ENCODE measurements at places on chromosomes 12 and 14.
A peak's percentile ranks its signal among the peaks of the same experiment; 100 is the strongest.

GRCh38 chr14:70558356-70558755, 23.6 kb upstream of the ADAM20 start:
- no peak for DNase-seq

DNA sequence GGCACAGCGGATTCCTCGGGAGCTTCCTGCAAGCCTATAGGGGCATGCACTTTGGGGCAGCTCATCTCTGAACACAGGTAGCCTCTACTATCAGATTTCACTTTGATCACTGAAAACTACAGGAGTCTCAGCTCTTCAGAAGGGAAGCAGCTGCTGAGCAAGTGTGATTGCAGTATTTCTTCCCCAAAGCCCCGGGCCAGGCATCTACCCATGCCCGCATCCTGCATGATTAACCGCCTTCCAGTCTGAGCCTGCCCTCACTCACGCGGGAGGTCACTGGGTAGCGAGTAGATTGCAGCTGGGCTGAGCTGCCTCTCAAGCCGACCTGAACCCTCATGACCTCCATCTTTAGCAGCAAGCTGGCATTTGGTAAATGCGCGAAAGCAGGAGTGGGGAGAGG, 334.7 kb downstream of the DPF3 start:
- no peak for DNase-seq

DNA sequence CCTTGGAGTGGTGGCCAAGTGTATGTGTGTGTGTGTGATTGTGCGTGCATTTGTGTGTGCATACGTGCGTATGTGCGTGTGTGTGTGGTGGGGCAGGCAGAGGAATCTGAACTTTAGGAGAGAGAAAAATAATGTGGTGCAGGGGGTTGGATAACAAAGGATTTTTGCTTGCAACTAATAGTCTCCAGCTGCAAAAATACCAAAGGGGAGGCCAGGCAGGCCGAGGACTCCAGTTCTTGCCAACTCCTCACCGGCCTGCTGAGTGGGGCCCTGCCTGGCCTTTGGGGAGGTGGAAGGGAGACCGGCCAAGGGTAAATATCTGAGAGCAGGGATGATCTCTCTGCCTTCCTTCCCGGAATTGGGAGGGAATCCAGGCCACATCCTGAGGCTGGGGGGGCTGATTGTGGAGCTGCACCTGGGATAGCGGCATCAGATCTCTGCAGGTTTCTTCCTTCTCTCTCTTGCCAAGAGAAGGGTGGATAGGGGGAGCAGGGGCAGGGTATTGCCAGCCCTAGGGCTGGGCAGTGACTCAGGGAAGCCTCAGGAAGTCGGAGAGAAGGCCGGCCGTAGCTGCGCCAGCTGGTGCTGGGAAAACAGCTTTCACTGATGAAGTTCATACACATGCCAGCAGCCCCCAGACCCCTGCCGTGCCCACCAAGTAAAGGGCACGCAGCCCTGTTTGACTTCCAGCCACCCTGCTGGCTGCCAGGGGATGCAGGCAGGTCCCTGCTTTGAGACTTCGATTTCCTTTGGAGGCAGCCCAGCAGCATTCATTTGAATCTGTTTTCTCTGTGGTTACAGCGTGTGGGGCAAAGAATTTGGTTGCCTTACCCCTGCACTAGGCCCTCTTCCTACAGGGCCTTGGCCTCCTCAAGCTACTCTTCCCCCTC, 4.6 kb upstream of the LRP1-AS start:
- DNase-seq = no peak

DNA sequence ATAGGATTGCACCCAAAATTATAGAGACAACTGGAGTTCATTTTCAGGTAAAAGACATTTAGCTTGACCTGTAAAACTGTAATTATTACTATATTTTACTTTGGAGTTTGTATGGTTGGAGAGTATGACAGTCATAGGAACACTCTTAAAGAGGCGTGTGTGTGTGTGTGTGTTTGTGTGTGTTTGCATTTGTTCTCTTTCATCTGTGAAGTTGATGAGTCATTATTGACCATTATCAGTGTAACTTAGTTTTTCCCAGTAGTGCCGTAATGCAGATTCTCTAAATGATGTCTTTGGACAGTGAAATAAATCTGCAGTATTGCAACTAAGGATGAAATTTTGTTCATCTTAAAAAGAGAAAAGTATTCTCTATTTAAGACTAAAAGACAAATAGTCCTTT, 13.0 kb downstream of the WASHC4 start:
- DNase-seq = no peak

DNA sequence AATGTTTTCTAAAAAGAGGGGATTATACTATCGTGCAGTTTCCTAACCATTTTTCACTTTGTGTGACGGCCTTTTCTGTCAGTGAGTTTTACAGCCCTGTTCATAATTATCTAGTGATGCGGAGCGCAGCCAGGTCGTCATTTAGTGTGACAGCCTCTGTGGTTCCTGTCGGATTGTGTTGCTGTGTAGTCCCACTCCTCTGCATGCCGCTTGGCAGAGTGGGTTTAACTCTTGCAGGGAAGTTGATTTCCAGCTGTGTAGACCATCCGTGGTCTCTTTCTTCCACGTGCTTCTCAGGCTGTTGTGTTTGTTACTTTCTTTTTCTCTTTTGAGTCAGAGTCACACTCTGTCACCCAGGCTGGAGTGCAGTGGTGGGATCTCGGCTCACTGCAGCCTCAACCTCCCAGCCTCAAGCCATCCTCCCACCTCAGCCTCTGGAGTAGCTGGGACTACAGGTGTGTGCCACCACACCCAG, 8.6 kb downstream of the RAN start:
- peak; percentile 7 for DNase-seq

DNA sequence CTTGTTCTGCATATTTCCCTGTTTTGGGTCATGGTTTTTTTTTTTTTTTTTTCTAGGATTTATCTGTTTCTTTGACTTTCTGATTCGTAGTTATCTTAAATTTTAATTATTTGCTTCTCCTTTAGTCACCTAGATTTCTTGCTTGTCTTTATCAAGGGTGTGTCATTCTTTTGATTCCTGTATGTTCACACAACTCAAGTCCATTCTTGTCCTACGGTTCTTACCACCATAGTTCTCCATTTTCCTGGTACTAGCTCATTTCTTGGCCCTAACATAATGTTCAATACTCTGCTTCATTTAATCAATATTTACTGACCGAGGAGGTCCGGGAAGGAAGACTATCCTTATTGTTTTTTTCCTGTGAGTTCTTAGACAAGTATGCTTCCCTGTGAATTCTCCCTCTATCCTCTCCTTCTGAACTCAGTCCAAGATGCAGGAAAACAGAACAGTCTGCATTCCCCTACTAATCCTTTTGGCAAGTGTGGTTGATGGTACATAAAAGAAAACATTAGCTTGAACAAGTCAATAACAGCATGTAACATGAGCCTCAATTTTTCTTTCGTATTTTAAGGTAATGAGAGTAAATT, 1346.4 kb upstream of the SEL1L start:
- no peak for DNase-seq

- DNase-seq = peak; percentile 60
Observed at GRCh38 chr14:74562515-74563232, 49.4 kb downstream of the LTBP2 start.

DNA sequence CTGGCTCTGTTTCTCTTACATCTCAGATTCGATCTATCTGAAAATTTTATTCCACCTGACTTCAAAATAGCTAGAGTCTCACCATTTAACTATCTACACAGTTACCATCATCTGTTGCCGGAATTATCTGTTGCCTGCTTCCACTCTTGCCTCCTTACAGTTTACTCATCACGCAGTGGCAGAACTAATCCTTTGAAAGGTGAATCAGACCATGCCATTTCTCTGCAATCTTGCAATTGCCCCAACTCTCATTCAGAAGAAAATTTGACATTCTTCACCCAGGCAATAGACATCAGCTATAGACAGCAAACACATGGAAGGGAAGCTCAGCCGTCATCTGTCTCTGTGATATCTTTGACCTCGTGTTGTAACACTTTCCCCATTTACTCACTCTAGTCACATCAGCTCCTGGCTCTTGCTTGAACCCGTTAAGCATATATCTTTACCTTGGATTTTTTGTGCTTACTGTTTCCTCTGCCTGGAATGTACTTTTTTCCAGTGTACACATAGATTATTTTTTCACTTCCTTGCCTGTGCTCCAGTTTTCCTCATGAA, 85.5 kb downstream of the PDE3A start:
- DNase-seq = no peak

DNA sequence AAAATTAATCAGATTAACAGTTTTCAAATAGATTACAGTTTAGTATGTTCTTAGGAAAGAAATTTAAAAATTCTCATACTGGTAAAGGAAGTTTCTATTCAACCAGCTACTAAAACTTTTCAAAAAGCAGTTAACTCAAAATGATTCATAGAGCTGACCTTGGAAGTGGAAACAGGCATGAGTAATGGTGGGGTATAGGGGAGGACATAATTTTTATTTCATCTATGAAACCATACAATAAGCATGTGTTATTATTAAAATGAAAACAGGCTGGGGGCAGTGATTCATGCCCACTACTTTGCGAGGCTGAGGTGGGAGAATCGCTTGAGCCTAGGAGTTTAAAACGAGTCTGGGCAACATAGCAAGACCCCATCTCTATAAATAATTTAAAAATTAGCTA, 73.0 kb downstream of the DNAI7 start:
- no peak for DNase-seq

- peak; percentile 10 for DNase-seq
Observed at GRCh38 chr12:5200278-5201087, 156.8 kb downstream of the KCNA5 start.

DNA sequence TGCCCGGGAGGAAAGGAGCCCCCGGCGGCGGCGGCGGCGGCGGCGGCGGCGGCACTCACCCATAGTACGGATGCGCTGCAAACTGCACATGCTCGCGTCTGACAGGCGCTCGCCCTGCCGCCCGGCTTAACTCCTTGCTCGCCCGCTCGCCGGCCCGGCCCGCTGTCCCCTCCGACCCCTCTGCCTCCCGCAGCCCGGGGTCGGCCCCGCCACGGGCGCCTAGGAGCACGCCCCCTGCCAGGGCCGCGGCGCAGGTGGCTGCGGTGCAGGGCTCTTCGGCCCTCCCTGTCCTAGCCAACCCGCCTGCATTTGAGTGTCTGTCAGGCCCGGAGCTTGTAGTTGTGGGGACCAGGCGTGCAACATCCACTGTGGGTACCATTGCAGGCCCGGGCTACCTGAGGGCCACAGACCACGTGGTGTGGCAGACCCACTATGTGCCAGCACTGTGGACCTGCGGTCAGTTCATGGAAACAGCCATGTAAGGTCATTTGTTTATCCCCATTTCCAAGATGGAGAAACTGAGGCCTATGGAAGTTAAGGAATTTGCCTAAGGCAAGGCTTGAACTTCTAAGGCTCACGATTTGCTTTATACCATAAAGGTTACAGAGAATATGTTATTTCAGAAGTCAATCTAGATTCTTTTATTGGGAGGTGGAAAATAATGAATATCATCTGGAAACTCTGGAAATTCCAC, 17.6 kb upstream of the PLEKHH1 start:
- DNase-seq = no peak

- no peak for DNase-seq
Observed at GRCh38 chr14:71824816-71825215, 107.4 kb upstream of the RGS6 start.

DNA sequence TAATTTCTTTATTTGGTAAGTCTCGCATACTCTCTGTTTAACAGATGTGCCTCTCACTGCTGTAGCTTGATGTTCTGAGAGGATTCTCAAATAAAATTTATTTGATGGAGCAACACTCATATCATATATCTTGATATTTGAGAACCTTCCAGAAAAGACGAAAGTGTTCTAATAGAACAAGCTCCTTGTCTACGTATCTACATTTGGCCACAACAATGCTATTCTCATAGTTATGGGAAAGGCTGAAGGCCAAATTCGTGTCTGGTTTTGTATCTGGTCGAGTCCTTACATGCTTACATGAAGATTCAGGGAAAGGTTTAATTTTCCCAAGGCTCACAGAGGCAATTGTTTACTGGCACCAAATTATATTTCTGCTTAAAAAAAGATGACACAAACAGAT, 186.7 kb upstream of the SLC38A2 start:
- no peak for DNase-seq

GRCh38 chr12:26402648-26403047, 207.3 kb downstream of the SSPN start:
- DNase-seq = no peak

GRCh38 chr12:104680070-104680469, 223.3 kb downstream of the CHST11 start:
- DNase-seq = peak; percentile 6

Measured in DMS79 treated with DMSO at 0.1 percent for 48 hours (cell line).